Karpas-422 (cell line): ENCODE measurements at places on chromosomes 2 and 18. TPM values are rescaled to one million over a fixed set of nuclear protein-coding genes. Genes with fewer than 3 reads are reported as not detected.

- no peaks in the 10 kb centered on the region for H3K4me1 ChIP-seq
- H3K36me3 ChIP-seq: no peaks in the 10 kb centered on the region
- H3K27me3 ChIP-seq: no peaks in the 10 kb centered on the region
These were observed 194.6 kb upstream of the SMAD2 start for GRCh38 chr18:48124857-48125626.

DNA sequence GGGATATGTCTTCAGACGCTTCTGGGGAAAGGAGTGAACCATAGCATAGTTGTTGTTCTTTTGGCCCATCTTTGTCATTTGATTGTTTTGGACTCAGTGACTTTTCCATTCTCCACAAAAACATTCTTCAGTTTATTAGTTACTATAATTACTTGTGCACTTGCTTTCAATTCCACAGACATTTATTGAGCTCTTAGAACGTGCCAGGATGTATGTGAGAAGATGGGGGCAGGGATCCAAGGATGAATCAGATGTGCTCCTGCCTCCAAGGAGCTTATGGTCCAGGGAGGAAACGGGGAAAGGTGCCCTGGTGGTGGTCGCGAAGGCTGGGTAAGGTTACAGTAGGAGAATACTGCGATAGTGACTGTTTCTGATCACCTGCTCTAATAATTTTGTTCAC, 6.9 kb upstream of the SLC4A3 start:
- DNase-seq: no peak
- H3K27me3 ChIP-seq: no peaks in the 10 kb centered on the region
- no peak overlapping the region for H3K4me3 ChIP-seq
- no peak overlapping the region for H3K27ac ChIP-seq
- no peaks in the 10 kb centered on the region for H3K4me1 ChIP-seq
- no peaks in the 10 kb centered on the region for H3K36me3 ChIP-seq

DNA sequence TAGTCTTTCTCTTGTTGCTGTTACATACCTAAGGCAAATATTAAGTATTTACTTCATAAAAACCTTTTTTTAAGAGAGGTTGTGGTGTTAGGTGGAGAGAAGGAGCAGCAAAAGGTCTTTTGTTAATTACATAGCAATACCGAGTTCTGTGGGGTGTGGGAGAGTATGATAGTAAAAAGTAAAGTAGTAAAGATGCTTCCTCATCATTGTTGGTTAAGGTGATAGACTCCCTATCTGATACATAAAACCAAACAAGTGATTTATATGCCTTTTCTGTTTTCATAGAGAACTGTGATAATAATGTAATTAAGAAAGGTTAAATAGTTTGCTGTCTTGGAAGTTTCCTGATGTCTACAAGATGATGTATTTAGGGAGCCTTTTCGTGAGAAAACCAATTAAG, 75.4 kb downstream of the EML4 start:
- no peak overlapping the region for H3K27ac ChIP-seq
- peaks cover 8% of the 10 kb centered on the region; the same call in 1 of the 2 replicates for H3K36me3 ChIP-seq
- H3K27me3 ChIP-seq: no peaks in the 10 kb centered on the region
- peaks cover 5% of the 10 kb centered on the region for H3K4me1 ChIP-seq
- H3K4me3 ChIP-seq: no peak overlapping the region
- DNase-seq: no peak

DNA sequence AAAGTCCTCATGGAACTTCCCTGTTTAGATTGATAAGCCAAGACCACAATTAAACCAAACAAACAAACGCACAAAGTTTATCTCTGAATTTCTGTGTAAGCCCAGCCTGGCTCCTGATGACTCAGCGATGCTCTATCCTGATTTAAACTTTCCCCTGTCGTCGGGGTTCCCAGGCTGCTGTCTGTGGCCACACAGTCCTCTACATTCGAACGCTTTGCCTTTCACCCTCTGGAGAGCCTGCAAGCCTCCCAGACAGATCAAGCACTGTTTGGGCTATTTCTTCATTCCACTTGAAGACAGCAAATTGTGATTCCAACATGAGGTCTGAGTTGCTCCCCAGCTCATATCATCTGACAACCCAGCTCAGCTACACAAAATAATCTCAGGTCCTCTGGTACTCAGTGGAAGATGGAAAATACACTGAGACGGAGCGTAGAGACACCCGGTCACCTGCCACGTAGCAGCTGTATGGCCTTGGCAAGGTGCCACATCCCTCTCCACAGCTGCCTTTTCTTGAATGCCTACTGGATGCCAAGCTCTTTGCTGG, 51.2 kb downstream of the CYRIA start:
- no peaks in the 10 kb centered on the region for H3K4me1 ChIP-seq
- no peaks in the 10 kb centered on the region for H3K36me3 ChIP-seq
- no peak for DNase-seq
- no peak overlapping the region for H3K4me3 ChIP-seq
- no peaks in the 10 kb centered on the region for H3K27me3 ChIP-seq

GRCh38 chr2:146385031-146385430, 1459.8 kb upstream of the ACVR2A start:
- H3K27me3 ChIP-seq: no peaks in the 10 kb centered on the region
- H3K4me3 ChIP-seq: peak overlapping the region; percentile 20; the same call in 1 of the 2 replicates
- H3K36me3 ChIP-seq: no peaks in the 10 kb centered on the region
- no peak for DNase-seq
- no peaks in the 10 kb centered on the region for H3K4me1 ChIP-seq

ABCB11 gene
- total RNA-seq: 0.07 TPM in 1 of 2 replicates, not detected in the other
